ENCODE measurements at places on chromosomes 2 and 18. TPM values are rescaled to one million over a fixed set of nuclear protein-coding genes. Genes with fewer than 3 reads are reported as not detected.

Gene CTDSP1
- 106 TPM for total RNA-seq

Gene CCDC74A
- 2.5 TPM for total RNA-seq

- peaks cover 4% of the 10 kb centered on the region for H3K4me1 ChIP-seq
- H3K4me3 ChIP-seq: no peak overlapping the region
- H3K36me3 ChIP-seq: no peaks in the 10 kb centered on the region
- DNase-seq: no peak
These were observed 59.2 kb downstream of the PIEZO2 start for GRCh38 chr18:11089931-11090715.

DNA sequence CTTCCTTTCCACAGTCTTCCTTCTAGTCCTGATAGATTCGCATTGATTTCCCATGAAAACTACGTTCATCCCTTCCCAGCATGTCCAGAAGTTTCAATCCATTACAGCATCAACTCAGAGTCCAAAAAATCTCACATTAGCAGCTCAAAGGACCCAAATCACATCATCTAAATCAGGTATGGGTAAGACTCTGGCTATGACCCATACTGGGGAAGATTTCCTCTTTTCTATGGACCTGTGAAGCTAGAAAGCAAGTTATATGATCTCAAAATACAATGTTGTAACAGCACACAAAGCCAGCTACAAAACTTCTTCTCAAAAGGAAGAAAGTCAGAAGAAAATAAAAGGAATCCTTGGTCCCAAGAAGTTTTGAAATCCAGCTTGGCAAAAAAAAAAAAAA lies 5.7 kb upstream of the DCC start:
- no peak for DNase-seq
- H3K27me3 ChIP-seq: no peaks in the 10 kb centered on the region
- no peak overlapping the region for H3K27ac ChIP-seq
- no peaks in the 10 kb centered on the region for H3K4me1 ChIP-seq
- H3K36me3 ChIP-seq: no peaks in the 10 kb centered on the region

Gene TCF23
- total RNA-seq: not detected

GRCh38 chr2:43269706-43270105 lies 43.3 kb upstream of the ZFP36L2 start:
- H3K27ac ChIP-seq: no peak overlapping the region
- no peak for DNase-seq
- H3K27me3 ChIP-seq: no peaks in the 10 kb centered on the region
- H3K36me3 ChIP-seq: no peaks in the 10 kb centered on the region

Gene GNAL
- total RNA-seq: 1.2 TPM

DNA sequence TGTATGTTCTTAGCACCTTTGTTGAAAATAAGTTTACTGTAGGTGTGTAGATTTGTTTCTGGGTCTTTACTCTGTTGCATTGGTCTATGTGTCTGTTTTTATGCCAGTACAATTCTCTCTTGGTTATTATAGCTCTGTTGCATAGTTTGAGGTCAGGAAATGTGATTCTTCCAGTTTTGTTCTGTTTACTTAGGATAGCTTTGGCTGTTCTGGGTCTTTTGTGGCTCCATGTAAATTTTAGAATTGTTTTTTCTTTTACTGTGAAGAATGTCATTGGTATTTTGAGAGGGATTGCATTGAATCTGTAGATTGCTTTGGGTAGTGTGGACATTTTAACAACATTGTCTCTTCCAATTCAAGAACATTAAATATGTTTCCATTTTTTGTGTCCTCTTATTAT lies 69.1 kb downstream of the ANKRD62 start:
- H3K27me3 ChIP-seq: peaks cover 52% of the 10 kb centered on the region
- H3K36me3 ChIP-seq: peaks cover 6% of the 10 kb centered on the region
- DNase-seq: no peak
- H3K27ac ChIP-seq: no peak overlapping the region
- no peak overlapping the region for H3K4me3 ChIP-seq
- H3K4me1 ChIP-seq: no peaks in the 10 kb centered on the region
